ENCODE measurements at places on chromosomes 11 and 22. TPM values are rescaled to one million over a fixed set of nuclear protein-coding genes. Genes with fewer than 3 reads are reported as not detected.

- DNase-seq, result no peak
These were observed 62.5 kb upstream of the IZUMO1R start for GRCh38 chr11:94241896-94242295.

Gene OR5B21
- not detected for polyA plus RNA-seq

DNA sequence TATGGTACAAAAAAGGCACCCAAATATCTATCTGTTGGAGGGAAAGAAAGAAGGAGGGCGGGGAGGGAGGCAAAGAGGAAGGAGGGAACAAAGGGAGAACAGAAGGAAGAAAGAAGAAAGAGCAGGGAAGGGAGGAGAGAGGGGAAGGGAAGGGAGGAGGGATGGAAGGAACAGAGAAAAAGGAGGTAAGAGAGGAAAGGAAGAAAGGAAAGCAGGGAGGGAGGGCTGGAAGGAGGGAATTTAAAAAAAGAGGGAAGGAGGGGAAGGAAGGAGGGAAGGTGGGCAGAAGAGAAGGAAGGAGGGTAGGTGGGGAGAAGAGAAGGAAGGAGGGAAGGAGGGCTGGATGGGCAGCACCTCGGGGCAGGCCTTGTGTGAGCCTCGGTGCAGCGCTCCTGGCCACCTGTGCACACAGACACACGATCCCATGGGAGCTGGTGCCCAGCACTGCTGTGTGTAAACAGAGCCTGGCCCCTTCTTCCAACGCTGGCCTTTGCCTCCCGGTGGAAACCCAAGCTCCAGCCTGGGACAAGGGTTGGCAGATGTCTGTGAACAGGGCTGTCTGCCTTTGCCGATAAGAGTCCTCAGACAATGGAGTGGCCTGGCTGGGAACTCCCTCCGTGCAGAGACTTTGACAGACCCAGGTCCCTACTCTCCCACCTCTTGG is 23.2 kb downstream of the SMIM38 start:
- no peak for DNase-seq

GRCh38 chr11:3929649-3930048 is 74.2 kb downstream of the STIM1 start:
- DNase-seq, result peak; percentile 13

GRCh38 chr22:26004477-26004876 is 164.8 kb upstream of the SEZ6L start:
- DNase-seq, result no peak

Gene KDM4E
- polyA plus RNA-seq, result 0.22 TPM

- DNase-seq, result no peak
These were observed 186.1 kb downstream of the SOX6 start for GRCh38 chr11:16169956-16170847.

- no peak for DNase-seq
These were observed 10.2 kb downstream of the DKK3 start for GRCh38 chr11:11998091-11998781.

DNA sequence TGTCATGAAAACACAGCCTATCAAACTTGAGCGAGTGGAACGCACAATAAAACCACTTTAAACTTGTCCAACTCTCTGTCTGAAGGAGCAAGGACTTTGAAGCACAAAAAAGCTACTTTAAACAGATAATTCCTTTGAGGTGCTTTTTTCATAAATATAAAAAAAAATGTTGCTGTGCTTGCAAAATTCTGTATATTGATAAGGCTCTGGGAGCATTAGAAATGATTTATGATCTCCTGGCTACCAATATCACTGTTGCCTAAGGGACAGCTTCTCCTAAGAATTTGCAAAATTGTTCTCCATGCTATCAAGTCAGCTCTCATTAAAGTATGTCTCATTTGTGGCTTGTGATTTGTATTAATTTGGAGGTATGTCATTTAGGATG is 37.6 kb upstream of the LDLRAD3 start:
- DNase-seq, result no peak

DNA sequence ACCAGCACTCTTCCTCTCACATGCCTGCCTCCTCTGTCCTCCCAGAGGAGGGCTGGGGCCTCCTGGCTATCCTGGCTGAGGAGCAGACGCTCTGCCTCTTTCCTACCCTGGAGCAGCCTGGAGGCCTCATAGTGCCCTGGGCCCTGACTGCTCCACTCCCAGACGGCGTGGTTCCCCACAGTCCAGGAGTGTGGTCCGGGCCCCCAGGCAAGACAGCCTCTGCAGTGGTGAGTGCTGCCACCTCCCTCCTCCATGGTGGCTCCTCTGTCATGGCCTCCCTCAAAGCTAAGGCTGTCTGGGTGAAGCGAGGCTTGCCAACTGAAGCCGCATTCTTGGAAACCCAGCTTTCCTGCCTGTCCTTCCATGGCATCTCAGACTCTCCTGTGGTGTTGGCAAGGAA is 19.8 kb downstream of the GAB4 start:
- DNase-seq, result no peak

Gene ZFPL1
- 28.2 TPM for polyA plus RNA-seq

DNA sequence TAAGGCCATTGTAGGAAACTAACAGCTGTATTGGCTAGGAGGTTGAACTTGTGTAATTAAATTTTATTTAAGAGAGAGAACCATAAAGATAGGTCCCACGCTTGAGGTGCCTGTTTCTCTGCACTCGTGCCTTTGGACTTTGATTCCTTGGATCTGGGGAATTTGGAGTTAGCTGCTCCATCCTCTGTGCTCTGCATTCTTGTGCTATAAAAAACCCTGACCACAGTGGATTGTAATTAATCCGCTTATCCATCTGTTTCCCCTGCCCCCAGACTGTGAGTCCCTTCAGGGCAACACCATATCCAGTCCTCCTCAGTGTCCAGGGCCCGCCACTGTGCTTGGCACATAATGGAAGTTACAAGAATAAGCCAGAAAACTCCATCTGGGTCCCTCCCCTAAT is 169.8 kb downstream of the SPON1 start:
- DNase-seq, result no peak

- DNase-seq, result no peak
These were observed 10.1 kb downstream of the SYT12 start for GRCh38 chr11:67032830-67033551.

Gene HTR3A
- not detected for polyA plus RNA-seq

DNA sequence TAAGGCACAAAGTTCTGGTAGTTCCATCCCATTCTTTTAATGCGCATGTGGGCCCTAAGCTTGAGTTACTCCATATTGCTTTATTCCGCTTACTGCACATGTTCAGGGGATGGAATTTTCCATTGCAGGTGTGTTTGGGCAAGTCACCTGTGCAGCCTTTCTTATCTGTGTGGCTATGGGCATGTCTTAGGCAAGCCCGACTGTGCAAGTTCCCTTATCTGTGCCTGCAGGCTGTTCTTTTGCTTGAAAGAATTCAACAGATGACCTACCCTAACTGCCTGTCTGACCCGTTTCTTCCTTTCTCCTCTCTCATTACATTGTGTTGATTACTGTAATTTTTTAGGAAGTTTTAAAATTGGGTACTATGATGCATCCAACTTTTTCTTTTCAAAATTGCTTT is 363.6 kb downstream of the TTC28 start:
- DNase-seq, result no peak

Gene NEFH
- polyA plus RNA-seq, result 11.7 TPM

GRCh38 chr11:78815831-78816230 is 241.2 kb upstream of the NARS2 start:
- no peak for DNase-seq

Gene RTN4RL2
- polyA plus RNA-seq, result 3.0 TPM

- DNase-seq, result no peak
These were observed 48.8 kb downstream of the FBLN1 start for GRCh38 chr22:45551310-45552016.

Gene PIH1D2
- 11.8 TPM for polyA plus RNA-seq

DNA sequence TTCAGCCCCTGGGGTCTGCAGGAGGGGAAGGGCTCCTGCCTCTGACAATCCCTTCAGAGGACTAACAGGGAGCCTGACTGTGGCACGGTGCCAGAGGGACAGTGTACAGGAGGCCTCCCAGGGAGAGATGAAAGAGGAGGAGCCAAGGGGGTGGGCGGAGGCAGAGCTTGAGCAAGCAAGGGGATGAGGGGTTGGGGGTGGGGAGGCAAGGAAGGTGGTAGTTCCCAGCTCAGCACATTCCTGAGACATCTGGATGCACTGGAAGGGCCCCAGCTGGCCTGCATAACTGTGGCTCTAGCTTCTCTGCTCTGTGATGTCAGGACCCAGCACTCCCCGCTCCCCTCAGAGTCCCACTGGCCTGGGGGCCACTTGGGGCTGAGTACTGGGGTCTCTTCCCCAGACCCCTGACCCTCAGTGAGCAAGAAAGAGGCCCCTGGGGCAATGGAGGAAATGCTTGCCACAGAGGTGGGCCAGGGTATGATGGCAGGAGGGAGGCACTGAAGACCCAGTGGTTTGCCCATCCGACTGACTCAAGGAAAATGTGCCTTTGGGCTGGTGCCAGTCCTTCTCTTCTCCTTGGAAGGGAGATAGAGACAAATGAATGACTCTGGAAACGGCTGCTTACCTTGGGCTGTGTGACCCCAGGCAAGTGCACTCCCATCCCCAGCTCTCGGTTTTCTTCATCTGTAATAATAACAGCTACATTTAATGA is 13.3 kb downstream of the CREB3L1 start:
- DNase-seq, result no peak

DNA sequence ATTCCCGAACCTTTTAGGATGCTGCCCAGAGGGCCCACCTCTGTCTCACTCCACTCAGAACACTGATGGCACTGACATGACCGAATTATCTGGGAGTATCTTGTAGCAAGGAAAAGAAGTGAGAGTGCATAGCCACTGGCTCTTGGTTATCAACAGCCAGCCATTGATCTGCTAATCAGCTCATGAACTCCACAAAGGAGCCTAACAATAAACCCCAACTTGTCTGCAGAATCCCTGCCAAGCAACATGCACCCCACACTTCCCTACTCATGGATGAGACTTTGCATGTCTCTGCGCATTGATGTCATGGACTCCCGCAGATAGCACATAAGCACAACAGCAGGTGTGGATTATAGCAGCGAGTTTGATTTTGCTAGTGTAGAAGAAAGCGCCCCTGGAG is 1538.9 kb upstream of the RAG2 start:
- DNase-seq, result no peak

DNA sequence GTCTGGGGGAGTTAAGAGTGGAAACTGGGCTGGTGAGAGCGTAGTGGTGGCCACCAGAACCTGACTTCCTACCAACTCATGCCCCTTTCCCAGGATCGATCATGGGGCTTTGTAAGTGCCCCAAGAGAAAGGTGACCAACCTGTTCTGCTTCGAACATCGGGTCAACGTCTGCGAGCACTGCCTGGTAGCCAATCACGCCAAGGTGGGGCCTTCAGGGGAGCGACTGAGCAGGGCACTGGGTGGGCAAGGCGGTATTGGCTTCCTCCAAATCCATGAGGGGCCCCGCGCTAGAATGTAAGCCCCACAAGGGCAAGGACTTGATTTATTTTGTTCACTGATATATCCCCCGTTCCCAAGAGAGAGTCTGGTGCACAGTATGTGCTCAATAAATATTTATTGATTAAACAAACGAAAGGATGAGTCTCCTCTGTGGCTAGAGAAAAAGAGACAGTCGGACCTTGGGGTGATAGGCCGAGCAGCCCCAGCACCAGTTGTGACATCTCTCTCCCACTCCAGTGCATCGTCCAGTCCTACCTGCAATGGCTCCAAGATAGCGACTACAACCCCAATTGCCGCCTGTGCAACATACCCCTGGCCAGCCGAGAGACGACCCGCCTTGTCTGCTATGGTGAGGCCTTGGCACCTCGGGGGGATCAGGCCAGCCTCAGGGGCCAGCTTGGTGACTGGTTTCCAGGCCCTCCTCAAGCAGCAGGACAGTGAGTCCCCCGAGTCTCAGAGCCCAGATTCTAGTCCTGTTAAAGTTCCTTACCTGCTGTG is 765 bp downstream of the ZFPL1 start:
- no peak for DNase-seq

DNA sequence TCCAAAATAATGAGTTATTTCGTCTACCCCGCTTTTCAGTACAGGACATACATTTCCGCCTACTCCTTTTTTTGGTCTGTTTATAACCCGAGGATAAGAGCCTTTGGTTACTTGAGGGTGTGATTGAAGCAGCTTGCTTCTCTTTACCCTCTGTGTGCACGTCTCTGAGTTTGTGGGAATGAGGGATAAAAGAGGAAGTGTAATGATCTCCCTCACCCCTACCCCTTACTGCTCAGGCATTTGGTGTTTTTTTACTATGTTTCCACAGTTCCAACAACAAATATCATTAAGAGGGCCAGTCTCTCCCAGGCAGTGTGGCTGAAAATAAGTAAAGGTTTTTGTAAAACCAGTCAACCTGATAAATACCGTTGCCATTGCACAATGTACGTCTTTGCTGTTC is 83.2 kb upstream of the GAL start:
- no peak for DNase-seq

GRCh38 chr11:22433094-22433455 is 94.9 kb downstream of the SLC17A6 start:
- no peak for DNase-seq

DNA sequence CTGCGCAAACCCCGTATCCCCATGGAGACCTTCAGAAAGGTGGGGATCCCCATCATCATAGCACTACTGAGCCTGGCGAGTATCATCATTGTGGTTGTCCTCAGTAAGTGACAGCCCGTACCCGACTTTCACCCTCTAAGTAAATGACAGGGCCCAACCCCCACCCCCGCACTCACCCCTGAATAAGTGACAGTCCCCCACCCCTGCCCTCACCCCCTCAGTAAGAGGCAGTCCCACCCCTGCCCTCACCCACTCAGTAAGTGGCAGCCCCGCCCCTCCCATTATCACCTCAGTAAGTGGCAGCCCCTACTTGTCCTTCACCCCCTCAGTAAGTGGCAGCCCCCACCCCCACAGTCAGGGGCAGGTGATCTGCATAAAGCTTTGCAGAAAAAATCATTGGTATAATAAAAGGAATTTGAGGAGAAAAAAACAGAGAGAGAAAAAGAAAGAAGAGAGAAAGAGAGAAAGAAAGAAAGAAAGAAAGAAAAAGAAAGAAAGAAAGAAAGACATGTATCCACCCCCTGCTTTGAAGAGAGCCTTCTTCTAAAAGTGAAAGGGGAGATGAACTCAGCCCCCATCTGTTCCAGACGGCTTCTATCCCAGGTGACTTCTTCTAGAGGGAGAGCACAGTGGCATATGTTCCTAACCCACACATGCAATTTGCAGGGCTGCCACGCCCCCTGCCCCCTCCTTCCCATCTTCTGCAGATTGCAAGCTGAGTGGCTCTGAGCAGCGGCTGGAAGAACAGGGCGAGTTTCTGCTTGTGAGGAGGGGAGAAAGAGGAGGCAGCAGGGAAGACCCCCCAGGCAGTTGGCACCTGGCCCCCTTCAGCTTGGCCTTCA is 12.5 kb upstream of the SMIM35 start:
- DNase-seq, result no peak

Gene ART1
- not detected for polyA plus RNA-seq

- DNase-seq, result no peak
These were observed 114.2 kb downstream of the CACNA1I start for GRCh38 chr22:39684702-39685281.

DNA sequence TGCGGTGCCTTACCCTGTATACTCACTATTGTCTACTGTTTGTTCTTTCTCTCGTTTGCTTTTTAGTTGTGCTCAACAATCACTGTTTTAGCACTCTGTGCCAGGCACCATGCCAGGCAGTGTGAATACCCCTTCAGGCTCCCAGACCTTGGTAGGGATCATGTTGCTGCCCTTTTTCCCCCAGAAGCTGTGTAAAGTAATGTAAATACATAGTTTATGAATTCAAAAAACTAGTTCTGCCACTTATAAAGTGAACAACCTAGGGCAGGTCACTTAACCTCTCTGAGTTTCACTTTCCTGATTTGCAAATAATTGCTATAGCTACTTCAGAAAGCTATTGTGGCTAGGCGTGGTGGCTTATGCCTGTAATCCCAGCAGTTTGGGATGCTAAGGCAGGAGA is 81.0 kb upstream of the CTSC start:
- no peak for DNase-seq

GRCh38 chr11:95702526-95702925 is 87.1 kb downstream of the FAM76B start:
- peak; percentile 52 for DNase-seq

GRCh38 chr11:36060926-36061325 is 117.1 kb downstream of the LDLRAD3 start:
- DNase-seq, result no peak

Gene CSF2RB
- 2.3 TPM for polyA plus RNA-seq
